KG1 (cell line): ENCODE measurements at places on chromosomes 12 and 14.

GRCh38 chr14:71448431-71449315 is 483.6 kb upstream of the RGS6 start:
- no peak for DNase-seq

DNA sequence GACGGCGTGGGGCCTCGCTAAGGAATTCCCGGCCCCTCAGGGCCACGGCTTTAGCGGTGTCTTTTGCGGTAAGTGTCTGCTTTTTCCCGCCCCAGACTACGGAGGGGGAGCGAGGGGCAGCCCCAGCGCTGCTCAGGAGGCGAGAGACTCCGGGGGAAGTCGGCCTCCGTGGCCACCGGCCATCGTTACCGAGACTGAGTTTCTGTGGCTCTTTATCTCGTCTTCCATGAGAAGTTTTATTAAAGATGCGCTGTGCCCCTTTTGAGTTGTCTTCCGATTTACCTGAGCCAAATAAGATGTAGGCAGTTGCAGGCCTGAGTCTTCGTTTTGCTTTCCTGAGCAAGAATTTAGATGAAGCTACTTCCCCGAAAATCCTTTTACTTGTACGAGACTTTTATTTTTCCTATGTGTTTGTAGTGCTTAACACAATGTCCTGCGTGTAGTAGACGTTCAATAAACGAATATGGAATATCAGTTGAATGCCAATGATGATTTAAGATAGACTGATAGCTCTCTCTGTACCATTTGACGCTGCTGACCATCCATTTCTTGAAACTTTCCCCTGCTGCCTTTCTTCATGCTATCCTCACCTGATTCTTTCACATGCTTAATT is 462 bp downstream of the SRP54 start:
- DNase-seq = no peak

DNA sequence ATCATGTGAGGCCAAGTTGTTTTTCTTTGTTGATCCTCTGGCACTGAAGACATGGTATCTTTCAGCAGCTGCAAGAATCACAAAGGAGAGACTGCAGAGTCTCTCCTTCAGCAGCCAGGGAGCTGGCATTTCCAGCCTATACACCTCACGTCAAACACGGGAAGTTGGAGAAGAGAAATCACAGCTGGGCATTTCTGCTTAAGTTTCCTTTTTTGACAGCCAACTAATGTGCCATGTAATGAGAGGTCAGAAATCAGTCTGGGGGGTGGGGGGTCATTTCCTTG is 28.3 kb downstream of the PHLDA1 start:
- DNase-seq = no peak

- DNase-seq = no peak
Measured at GRCh38 chr12:21372602-21373001, at the start of gene IAPP. TSS of gene IAPP (plus strand) at chr12:21372902. CDS start at chr12:21373352, 450 bp downstream.

DNA sequence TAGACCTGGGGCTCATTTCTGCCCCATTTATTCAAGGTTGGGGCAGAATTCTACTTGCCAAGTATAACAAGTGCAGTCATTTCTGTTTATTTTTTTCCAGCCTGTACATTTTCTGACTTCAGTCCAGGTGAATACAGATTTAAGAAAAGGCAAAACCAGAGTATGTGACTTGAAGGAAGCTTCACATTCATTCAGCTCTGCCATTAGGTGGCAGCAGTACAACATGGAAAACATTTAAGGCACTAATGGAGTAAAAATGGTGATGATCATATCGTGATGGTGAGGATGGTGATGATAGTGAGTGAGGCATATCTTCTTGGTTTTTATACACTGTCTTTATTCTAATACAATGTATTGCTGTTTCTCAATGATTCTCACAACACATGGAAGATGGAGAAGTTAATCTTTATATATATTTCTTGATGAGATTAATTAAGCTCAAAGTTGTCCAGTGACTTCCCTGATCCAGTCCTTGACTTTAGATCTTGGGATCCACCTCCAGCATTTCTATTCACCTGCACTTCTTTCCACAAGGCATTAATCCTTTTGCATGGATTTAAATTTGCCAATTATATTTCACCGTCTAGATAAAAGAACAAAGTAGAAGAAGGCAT is 176.7 kb upstream of the SEL1L start:
- no peak for DNase-seq

- DNase-seq = no peak
Measured at GRCh38 chr12:131089531-131090273, 136.0 kb downstream of the ADGRD1 start.

DNA sequence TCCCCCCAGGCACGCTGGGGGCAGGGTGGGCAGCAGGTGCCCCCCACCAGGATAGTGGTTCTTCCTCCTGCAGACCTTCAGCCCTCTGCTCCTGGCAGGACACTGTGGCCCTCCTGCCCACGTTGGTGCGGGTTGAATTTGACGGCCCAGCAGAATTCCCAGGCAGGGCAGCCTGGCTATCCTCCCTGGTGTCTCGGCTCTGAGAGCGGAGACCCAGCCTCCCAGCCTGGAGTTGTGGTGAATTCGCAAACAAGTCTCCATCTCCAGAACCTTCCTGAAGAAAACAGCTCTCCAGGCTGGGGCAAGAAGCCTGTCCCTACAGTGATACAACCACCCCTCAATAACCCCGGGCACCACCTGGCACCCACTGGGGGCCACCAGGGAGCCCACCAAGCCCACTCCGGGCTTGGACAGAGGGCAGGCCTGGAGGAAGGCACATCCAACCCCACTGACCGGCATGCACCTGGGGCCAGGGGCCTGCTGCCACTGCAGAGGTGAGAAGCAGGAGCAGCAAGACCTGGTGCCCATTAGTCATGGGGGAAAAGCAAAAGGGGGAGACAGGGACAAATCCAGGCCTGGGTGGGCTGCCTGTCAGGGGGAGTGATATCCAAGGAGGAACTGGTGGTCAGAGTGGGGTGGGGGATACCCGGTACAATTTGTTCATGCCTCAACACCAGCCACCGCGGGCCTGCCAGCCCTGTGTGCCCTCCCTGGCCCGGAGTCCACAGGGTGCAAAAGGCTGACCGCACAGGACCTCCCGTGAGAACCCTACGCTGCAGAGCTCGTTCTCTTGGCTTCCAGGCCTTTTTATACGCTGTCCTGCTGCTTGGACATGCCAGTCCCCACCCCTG is 3.6 kb downstream of the ANKRD9 start:
- no peak for DNase-seq

DNA sequence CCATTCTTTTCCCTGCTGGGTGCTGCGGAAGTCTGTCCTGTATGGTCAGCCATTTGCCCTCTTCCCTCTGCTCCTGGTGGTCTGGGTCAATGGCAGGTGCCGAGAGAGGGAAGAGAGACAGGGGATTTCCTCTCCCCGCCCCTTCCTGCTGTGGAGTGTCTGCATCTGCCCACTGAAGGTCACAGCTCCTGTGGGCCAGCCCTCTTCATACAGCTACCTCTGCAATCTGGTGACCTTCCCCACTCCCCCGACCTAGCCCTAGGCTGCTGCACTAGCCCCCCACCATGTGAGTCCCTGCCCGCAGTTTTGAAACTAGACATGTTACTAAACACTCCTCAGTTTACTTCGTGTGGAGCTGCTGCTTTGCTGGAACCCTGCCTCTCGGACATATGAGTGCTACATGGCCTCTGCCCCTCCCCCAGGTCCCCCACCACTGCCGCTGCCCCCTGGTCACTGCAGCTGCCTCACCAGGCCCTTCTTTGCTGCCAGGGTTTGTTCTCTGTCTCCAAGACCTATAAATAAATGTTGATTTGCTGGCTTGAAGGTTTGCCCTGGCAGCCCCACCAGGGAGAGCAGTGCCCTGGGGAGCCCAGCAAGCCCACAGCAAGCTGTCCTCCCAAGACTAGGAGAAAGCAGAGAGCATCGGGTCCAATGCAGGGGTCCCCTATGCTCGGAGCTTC is 102.9 kb downstream of the DPF3 start:
- no peak for DNase-seq

DNA sequence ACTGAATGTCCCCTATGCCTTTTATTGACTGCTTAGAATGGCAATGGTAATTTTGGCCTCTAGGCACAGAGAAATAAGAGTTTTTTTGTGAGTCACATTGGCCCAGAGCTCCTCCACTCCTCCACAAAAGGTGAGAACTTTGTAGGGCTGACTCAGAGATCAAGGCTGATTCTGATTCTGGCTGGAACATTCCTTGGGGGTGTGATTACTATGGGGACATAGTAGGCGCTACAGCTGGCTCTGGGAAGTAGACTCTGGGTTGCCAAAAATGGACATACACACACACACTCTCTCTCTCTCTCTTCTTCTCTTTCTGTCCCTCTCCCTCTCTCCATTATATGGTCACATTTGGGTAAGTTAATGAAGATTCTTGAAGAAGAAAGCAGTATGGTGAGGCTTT is 174.6 kb upstream of the DDHD1 start:
- no peak for DNase-seq

- no peak for DNase-seq
Measured at GRCh38 chr12:20492251-20492760, 124.0 kb downstream of the PDE3A start.

DNA sequence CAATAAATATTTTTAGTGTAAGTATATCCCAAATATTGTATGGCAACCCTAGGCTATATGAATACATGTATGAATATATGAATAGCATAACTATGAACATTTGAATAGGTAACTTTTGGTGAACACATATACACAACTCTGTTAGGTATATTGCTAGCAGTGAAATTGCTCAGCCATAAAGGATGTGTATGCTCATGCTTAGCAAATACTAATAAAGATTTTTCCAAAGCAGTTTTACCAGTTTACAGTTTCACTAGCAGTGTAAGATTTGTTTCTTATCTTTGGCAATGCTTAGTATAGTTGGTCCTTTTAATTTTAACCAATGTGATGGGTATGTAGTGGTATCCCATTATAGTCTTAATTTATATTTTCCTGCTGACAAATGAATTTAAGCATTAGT is 5.3 kb upstream of the DAAM1 start:
- no peak for DNase-seq

GRCh38 chr12:104340925-104341611 is 37.5 kb downstream of the EID3 start:
- no peak for DNase-seq

- peak; percentile 3 for DNase-seq
Measured at GRCh38 chr12:118120579-118121363, 15.2 kb upstream of the PEBP1 start.

GRCh38 chr12:127343940-127344339 is 923.0 kb upstream of the TMEM132C start:
- DNase-seq = no peak

GRCh38 chr12:130474599-130475269 is 137.0 kb downstream of the PIWIL1 start:
- DNase-seq = no peak

DNA sequence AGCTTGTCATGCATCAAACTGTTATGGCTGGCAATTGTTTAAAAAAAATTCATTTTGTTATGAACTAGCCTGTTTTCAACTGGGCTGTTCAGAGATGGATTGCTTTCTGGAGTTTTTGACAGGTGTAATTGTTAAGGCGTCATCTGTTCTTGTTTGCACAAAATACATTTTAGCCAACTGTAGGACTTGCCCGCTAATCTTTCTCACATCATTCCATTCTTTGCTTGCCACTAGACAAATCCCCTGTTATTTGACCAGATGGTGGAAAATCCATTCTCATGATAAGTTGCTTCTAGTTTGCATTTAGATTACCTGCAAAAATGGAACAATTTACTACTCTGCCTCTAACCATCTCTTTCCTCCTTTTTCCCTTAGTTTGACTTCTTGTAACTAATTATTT is 114.3 kb downstream of the NPAS3 start:
- no peak for DNase-seq

GRCh38 chr14:74611650-74612349 is at the start of gene LTBP2:
TSS of gene LTBP2 (minus strand) at chr14:74612237. CDS start at chr14:74611944, 293 bp downstream.
- peak; percentile 17 for DNase-seq

GRCh38 chr14:22338917-22339715 is 249.9 kb downstream of the DAD1 start:
- DNase-seq = no peak

DNA sequence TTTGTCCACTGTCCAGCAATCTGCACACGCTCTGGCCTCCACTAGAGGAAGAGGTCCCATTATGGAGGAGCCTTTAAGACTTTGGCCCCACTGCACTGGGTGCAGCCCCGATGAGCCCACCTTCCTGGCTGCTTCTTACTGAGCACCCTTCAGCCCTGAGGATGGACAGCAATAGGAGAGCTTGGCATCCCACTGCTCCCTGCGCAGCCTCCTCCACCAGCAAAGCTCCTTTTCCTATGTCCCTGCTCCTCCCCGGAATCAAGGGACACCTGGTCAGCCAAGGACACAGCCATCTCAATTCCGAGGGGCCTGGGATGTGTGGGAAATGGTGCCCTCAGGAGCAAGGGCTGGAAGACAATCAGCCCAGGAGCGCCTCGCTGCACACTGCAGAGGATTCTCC is 94.7 kb downstream of the GCH1 start:
- DNase-seq = no peak

- no peak for DNase-seq
Measured at GRCh38 chr14:104774453-104775072, 21.0 kb downstream of the AKT1 start.

DNA sequence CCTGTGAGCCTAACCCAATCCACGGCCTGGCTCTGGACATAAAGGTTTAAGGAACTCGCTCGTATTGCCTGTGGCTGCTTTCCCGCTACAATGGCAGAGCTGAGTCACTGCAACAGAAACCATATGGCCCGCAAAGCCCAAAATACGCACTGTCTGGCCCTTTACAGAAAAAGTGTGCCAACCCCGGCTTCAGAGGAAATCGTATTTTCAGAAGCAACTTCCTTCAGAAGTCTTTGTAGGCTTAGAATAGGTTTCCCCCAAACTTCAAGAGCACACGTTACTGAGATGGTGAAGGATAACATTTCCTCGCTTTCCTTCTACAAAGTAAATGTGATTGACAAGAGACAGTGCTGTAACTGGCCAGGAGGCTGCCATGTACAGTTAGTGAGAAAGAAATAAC is 34.8 kb upstream of the TESC start:
- DNase-seq = peak; percentile 66

- DNase-seq = no peak
Measured at GRCh38 chr14:63564318-63564717, 21.1 kb upstream of the PPP2R5E start.

- DNase-seq = no peak
Measured at GRCh38 chr14:49485290-49485689, 100.9 kb downstream of the RPS29 start.

- DNase-seq = no peak
Measured at GRCh38 chr14:101711041-101711856, 50.3 kb upstream of the PPP2R5C start.

DNA sequence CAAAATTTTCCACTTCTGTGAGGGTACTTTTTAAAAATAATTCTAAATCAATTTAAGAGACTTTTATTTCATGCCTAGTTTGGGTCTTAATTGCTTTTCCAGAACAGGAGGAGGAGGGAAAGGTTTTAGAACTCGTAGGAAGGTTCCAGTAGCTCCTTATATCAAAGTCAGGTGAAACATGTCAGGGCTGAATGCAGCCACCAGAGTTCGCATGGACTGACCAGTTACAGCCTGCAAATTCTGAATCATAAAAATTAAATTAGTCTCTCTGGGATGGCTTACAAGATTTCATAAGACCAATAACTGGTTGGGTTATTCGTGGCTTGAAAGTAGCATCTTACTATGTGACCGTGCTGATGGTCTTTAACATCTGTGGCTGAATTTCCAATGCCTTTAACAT is 397 bp downstream of the BDKRB1 start:
- DNase-seq = no peak

GRCh38 chr12:81797100-81797499 is 38.0 kb upstream of the PPFIA2 start:
- no peak for DNase-seq
